ENCODE measurements at places on chromosomes 5 and 9. TPM values are rescaled to one million over a fixed set of nuclear protein-coding genes. Genes with fewer than 3 reads are reported as not detected.

The BNC2 gene
- polyA plus RNA-seq: 1.1 TPM

DNA sequence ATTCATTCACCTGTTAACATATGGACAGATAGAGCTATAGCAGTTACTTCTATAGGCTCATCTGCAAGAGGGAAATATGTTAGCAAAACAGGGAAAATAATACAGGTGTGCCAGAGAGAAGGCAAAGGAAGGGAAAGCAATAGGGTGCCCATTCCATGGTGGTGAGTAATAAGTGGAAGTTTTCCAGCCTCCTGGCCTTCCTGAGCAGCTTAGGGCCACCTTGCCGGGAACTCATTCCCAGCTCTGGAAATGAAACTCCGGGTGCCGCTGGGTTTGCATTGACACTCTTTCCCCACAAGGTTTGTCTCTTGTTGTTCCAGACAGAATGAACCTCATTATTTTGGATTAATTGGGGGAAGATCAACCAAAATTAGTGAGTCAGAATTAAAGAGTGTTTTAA is 58.4 kb downstream of the SLC1A3 start:
- no peak for DNase-seq

The MZB1 gene
- 0.13 TPM for polyA plus RNA-seq

GRCh38 chr9:120693700-120694008 is 20.6 kb downstream of the MEGF9 start:
- DNase-seq: no peak

DNA sequence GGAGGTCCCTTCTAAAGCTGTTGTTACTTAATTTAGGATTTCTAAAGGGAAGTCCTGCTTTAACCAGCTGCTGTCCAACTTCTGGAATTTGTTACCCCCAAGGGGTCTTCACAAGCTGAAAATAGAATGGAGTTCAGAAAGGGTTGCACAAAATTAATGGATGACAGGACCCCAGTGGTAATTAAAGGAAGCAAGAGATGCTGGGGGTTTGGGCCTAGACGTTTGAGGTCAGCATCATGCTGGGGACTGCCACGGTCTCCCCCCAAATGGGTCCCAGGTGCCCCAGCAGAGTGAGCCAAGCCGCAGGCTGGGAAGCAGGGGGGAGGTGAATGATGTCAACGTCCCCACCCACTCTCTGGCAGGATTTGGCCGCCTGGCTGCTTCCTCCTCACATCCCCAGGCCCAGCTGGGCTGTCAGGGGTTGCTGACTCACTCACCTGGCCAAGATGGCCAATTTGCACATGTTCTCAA is 97.5 kb upstream of the ARAP3 start:
- no peak for DNase-seq

- no peak for DNase-seq
These were observed 43.4 kb upstream of the S1PR3 start for GRCh38 chr9:88947581-88948573.

DNA sequence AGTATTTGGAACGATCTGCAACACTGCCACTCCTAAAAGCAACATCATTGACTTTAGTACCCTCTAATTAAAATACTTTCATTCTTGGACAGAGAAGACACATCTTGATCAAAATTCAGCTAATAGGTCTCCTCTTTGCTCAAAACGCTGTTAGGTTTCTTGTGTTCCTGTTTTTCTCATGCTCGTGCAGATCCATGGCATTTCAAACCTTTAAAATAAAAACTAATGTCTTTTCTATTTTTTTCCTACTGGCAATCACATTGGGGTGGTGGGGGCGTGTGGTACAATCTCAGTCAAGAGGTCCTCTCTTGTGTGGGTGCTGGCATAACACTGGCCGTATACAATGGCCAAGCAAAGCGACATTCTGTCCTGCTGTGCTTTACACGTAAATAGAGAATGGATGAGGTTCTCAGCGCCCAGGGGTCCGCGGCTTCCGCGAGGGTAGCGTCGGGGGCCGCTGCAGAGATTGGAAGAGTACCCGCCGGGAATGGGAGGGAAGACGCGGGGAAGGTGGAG is 315 bp upstream of the GPR150 start:
- no peak for DNase-seq

DNA sequence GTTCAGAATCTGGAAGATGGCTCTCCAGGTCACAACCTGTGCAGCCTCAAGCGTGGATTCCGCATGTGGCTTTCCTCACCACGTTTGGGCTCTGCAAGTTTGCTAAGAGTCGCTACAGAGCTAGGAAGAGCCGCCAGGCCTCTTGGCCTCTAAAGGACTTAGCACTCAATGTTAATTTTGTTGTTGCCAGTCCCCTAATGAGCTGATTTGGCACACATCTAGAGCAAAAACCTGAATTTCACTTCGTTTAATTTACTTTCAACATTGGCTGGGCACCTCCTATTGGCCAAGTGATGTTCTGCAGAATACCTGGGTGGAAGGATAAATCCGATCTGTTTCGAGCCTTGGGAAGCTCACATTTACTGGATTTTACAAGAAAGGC is 65.8 kb upstream of the UNC5A start:
- DNase-seq: no peak

- DNase-seq: no peak
These were observed 30.5 kb downstream of the CMYA5 start for GRCh38 chr5:79720096-79720495.

The C9 gene
- polyA plus RNA-seq: 0.04 TPM
